T-cell (primary cell): ENCODE measurements at places on chromosomes 7 and 10. TPM values are rescaled to one million over a fixed set of nuclear protein-coding genes. Genes with fewer than 3 reads are reported as not detected.

The MACC1 gene
- 0.41 TPM for total RNA-seq

DNA sequence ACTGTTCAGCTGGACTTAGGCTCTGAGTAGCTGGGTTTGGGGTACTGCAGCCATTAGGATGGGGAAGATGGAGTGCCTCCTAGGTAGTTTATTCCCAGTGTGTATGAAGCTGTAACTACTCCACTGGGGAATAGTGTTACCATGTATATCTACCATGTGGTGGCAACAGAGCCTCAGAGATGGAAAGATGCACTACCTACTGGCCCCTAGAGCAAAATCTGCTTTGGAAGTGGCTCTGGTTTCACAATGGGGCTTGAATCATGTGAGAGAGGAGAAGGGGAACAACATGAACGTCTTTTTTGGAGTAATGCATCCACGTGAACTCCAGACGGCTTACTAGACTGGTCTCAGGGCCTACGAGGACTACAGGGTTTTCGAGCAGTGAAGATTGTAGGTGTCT, 167.3 kb downstream of the CALCR start:
- no peaks in the 10 kb centered on the region for H3K4me1 ChIP-seq
- no peak overlapping the region for H3K27ac ChIP-seq
- no peaks in the 10 kb centered on the region for H3K36me3 ChIP-seq

- H3K4me1 ChIP-seq, result no peaks in the 10 kb centered on the region
- H3K36me3 ChIP-seq, result no peaks in the 10 kb centered on the region
- no peak overlapping the region for H3K27ac ChIP-seq
- no peak for DNase-seq
- no peak overlapping the region for H3K4me3 ChIP-seq
- H3K27me3 ChIP-seq, result no peaks in the 10 kb centered on the region
Measured at GRCh38 chr7:84256571-84256971, 62.0 kb upstream of the SEMA3A start.

GRCh38 chr10:103476046-103476768, 2.8 kb downstream of the CALHM3 start:
- H3K27ac ChIP-seq, result no peak overlapping the region
- no peaks in the 10 kb centered on the region for H3K27me3 ChIP-seq
- no peaks in the 10 kb centered on the region for H3K36me3 ChIP-seq
- DNase-seq, result no peak
- H3K4me1 ChIP-seq, result peaks cover 4% of the 10 kb centered on the region

GRCh38 chr10:103967448-103968071, 620 bp downstream of the SLK start:
- H3K4me1 ChIP-seq, result peaks cover 20% of the 10 kb centered on the region
- peak overlapping the region; percentile 69 for H3K4me3 ChIP-seq
- H3K27ac ChIP-seq, result peak overlapping the region; percentile 4
- DNase-seq, result no peak
- H3K27me3 ChIP-seq, result no peaks in the 10 kb centered on the region

DNA sequence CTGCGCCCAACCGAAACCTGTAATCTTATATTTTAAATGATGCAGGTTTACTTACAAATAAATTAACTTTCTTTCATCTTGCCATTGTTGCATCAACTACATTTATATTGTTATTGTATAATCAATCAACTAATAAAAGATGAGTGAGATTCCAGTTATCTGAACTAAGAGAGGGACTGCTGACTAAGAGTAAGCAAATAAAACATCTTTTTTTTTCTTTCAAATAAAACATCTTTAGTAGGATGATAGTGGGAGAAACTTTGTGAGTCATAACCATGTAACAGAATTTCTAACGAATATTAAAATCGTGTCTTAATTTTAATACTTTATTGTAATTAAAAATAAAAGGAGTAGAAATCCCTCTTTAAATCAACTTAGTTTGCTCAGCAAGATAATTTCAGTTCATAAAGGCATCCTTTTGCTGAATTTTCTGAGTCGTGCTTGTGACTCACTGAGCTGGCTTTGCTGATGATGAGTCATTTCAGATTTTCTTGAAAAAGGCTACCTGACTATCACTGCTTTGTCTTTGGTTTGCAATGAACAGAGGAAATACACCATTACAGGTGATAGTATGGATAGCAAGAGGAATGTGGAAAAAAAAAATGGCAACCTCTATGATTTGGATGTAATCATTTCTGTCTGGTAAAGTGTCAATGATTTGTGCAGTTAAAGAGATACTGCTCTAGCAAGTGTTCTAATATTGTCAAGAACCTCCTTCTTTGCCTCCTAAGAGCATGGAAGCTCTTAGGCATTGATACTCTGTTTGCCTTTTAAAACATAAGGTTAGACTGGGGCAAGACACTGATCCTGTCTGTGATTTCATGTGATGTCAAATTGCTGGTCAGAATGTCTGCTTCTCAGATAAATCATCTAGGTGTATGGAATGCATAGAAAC, 119.5 kb downstream of the GPR158 start:
- no peak for DNase-seq
- H3K36me3 ChIP-seq, result no peaks in the 10 kb centered on the region
- no peaks in the 10 kb centered on the region for H3K27me3 ChIP-seq
- no peak overlapping the region for H3K4me3 ChIP-seq

GRCh38 chr7:751826-752225, 24.7 kb upstream of the PRKAR1B start:
- no peak for DNase-seq
- no peaks in the 10 kb centered on the region for H3K4me1 ChIP-seq
- H3K4me3 ChIP-seq, result no peak overlapping the region

GRCh38 chr7:149773446-149774236, at the start of gene ZNF467:
TSS of gene ZNF467 (minus strand) at chr7:149773588. CDS start at chr7:149771032, 2,556 bp downstream.
- no peaks in the 10 kb centered on the region for H3K36me3 ChIP-seq
- peaks cover 27% of the 10 kb centered on the region for H3K4me1 ChIP-seq
- H3K27ac ChIP-seq, result no peak within 1 kb of the TSS
- peaks cover 14% of the 10 kb centered on the region for H3K27me3 ChIP-seq
- H3K4me3 ChIP-seq, result peak within 1 kb of the TSS; percentile 64

DNA sequence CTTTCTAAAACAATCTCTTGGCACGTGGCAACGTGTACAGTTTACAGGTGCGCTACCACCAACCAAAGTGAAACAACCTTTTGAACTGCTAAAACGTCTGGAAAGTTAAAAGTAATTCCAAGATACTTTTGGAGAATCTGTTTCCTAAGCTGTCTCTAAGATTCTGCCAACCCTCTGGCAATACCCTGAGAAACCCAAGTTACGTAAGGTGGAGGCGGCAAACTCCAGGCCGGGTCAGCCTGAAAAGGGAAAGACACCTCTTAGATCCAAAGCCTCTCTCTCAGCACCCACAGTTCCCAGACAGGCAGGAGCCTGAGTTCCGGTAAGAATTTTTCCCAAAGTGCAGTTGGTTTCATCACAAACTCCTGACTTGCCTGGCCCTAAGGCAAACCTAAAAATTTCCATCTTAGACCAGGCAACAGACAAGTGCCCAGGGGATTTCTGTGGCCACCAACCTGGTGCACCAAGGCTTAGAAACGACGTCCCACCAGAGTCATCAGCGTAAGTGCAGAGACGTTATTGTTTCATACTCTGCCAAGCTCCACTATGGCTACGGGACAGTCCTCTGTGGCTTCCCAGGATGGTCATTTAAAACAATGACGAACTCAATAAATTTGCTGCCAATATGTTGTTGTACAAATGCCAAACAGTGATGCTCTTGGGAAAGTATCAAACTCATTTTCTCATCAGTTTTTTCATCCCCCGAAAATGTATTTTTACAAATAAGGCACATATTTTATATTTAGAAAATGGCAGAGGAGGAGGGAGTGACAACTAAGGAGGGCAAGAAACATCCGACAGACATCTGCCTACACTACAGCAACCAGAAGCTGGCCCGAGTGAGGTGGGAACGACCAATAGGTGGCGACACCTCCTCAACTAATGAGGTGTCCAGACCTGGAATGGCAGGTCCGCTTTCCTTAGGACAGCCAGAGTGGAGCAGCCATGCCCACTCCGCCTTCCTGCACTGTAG, 205.8 kb upstream of the FRMD4A start:
- H3K4me3 ChIP-seq, result no peak overlapping the region
- H3K4me1 ChIP-seq, result peaks cover 71% of the 10 kb centered on the region
- H3K27ac ChIP-seq, result no peak overlapping the region
- no peak for DNase-seq

DNA sequence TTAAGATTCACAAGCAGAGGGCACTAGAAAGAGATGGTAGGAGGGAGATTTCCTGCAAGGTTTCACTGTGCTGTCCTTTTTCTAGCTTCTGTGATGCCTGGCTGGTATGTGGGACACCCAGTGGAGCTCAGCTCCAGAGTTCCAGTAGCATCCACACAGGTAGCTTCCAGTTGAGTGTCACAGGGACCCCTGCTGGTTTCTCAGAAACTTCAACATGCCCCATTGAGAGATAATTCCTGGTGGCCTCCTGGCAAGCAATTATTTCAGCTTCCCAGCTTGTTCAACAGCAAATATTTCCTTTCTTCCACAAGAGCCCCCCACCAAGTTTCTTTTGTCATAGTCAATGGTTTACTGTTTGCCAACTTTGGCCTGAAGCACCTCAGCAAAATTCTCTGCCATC, 858.7 kb downstream of the REEP3 start:
- H3K27me3 ChIP-seq, result no peaks in the 10 kb centered on the region
- no peaks in the 10 kb centered on the region for H3K36me3 ChIP-seq
- no peaks in the 10 kb centered on the region for H3K4me1 ChIP-seq
- H3K4me3 ChIP-seq, result no peak overlapping the region

DNA sequence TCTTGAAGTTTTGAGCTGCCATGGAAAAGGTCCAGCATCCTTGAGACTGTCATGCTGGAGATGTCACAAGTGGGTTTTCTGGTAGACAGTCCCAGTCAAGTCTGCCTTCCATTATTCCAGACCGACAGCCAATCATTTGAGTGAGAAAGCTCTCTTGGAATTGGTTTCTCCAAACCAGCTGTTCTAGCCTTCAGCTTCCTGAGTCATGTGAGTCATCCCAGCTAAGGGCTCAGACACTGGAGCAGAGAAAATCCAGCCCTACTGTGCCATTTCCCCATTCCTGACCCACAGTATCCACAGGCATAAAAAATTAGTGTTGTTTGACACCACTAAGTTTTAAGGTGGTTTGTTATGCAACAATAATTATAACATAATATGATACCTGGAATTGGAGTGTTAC, 219.0 kb downstream of the ADRA2A start:
- H3K36me3 ChIP-seq, result no peaks in the 10 kb centered on the region
- no peaks in the 10 kb centered on the region for H3K4me1 ChIP-seq
- DNase-seq, result no peak
- no peaks in the 10 kb centered on the region for H3K27me3 ChIP-seq
- no peak overlapping the region for H3K4me3 ChIP-seq

- H3K4me3 ChIP-seq, result no peak overlapping the region
- no peaks in the 10 kb centered on the region for H3K4me1 ChIP-seq
- peaks cover 4% of the 10 kb centered on the region for H3K27me3 ChIP-seq
- H3K36me3 ChIP-seq, result no peaks in the 10 kb centered on the region
- DNase-seq, result no peak
- no peak overlapping the region for H3K27ac ChIP-seq
Measured at GRCh38 chr7:113087071-113087998, 708 bp upstream of the GPR85 start.

DNA sequence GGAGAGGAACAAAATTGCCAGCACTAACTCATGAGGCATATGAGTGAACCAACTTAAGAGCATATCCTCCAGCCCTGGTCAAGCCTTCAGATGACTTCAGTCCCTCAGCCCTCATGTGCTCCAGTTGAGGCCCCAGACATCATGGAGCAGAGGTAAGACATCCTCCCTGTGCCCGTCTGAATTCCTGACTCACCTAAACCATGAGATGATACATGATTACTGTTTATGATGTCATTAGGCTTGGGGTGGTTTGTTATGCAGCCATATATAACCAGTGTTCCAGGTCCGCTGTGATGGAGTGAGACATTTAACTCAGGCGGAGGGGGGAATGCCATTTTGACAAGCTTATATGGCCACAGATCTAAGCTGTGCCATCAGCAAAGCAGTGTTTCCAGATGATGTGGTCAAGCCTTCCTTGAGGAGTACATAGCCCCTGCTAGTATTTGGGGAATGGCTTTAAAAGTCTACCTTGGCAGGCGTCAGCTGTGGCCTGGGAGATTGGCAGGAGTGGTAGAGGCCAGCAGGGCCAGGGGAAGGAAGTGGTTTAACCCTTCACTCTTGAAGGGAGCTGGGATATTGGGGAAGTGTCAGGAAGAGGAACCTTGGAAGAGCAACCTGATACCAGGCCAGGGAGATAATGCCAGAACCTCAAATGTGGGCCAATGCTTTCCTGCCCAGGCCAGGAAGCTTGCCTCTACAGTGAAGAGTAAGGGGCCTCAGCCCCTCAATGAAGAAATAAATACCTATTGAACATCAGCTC, 343.0 kb upstream of the PODXL start:
- peaks cover 11% of the 10 kb centered on the region for H3K27me3 ChIP-seq
- no peaks in the 10 kb centered on the region for H3K4me1 ChIP-seq
- no peak overlapping the region for H3K4me3 ChIP-seq
- DNase-seq, result no peak
- H3K36me3 ChIP-seq, result no peaks in the 10 kb centered on the region

DNA sequence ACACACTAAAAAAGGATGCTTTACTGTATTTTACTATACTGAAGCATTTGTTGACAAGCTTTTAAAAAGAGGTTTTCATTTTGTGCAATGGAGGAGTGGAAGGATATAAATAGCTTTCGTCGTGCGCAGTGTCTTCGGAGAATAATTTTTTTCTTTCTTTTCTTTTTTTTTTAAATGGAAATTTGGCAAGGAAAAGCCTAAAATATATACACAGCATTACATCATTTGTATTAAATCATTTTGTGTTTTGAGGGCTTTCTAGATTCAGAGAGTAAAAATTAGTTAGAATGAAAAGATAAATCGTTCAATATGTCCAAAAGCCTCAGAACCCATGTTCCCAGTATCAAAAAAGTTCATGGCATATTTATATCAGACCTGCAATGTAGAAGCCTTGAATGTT, 150.2 kb upstream of the FERD3L start:
- no peaks in the 10 kb centered on the region for H3K36me3 ChIP-seq
- no peaks in the 10 kb centered on the region for H3K4me1 ChIP-seq
- no peak overlapping the region for H3K4me3 ChIP-seq
- no peak overlapping the region for H3K27ac ChIP-seq
- no peak for DNase-seq
